ENCODE measurements at places on chromosomes 13 and 19.

- no peak for DNase-seq
Measured at GRCh38 chr13:60398379-60398891, 1.4 kb downstream of the TDRD3 start.

DNA sequence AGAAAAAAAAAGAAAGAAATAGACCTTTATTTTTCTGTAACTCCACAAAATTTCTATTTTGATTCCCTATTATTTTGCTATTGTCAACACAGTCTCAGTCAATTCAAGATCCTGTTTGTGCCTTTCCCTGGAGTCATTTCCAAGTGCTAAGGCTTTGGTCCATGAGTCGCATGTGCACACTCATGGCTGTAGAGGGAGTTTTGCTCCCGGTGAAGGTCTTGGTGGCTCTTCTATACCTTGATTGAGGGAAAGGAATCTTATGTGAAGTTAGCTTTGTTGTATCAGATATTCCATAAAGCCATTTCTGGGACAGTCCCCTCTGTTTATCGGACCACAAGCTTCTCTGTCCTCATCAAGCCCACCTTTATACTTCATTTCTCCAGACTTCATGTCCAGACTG, 58.7 kb upstream of the ALOX5AP start:
- no peak for DNase-seq

- no peak for DNase-seq
Measured at GRCh38 chr13:32791545-32792172, 205.4 kb downstream of the PDS5B start.

GRCh38 chr13:76425935-76426334, 460.3 kb downstream of the KCTD12 start:
- DNase-seq, result no peak

DNA sequence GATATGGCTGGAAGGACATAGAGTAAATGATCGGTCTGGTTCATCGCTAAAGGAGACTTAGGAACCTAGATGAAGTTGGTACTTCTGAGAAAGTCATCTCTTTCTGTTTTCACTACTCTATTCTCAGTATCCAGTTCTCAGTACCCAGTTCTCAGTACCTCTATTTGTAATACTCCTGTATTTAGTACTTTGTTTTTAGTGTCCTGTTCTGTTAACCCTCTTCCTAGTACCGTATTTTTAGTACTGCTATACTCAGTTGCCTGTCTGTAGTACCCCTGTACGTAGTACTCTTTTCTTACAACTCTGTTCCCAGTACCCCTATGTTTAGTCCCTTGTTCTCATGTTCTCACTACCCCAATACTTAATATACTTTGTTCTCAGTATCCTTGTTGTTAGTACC, 1.2 kb downstream of the RFXAP start:
- no peak for DNase-seq

- DNase-seq, result no peak
Measured at GRCh38 chr19:4345342-4346019, 2.1 kb downstream of the MPND start.

DNA sequence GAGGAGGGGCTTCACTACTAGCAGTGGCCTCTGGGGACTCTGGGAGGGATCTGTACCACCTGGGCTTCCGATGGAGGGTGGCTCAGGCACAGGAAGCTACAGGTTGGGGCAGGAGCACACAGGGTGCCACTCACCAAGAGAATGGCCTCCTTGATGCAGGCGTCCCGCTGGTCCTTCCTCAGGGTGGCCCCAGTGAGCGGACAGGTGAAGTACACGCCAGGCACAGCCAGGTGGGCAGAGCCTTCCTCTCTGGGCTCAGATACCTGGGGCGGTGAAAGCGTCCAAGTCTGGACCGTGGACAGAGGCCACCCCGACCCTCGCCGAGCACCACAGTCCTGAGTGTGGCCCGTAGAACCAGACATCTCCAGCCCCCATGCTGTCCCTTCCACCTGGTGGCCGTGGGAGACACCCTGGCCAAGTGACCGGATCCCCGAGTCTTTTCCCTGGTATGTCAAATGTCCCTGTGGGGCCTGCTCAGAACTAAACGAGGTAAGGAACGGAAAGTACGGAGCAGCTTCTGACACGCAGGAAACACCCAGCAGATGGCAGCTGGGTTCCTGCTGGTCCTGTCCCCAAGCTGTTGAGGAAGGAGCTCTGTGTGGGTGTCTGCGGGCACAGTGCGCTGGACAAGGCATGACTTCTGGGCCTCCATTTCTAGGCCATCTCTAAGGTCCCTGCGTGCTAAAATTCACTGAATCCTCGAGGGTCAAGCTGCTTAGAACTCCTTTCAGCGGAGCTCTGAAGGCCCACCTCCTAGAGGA, 5.2 kb downstream of the UBXN6 start:
- no peak for DNase-seq

DNA sequence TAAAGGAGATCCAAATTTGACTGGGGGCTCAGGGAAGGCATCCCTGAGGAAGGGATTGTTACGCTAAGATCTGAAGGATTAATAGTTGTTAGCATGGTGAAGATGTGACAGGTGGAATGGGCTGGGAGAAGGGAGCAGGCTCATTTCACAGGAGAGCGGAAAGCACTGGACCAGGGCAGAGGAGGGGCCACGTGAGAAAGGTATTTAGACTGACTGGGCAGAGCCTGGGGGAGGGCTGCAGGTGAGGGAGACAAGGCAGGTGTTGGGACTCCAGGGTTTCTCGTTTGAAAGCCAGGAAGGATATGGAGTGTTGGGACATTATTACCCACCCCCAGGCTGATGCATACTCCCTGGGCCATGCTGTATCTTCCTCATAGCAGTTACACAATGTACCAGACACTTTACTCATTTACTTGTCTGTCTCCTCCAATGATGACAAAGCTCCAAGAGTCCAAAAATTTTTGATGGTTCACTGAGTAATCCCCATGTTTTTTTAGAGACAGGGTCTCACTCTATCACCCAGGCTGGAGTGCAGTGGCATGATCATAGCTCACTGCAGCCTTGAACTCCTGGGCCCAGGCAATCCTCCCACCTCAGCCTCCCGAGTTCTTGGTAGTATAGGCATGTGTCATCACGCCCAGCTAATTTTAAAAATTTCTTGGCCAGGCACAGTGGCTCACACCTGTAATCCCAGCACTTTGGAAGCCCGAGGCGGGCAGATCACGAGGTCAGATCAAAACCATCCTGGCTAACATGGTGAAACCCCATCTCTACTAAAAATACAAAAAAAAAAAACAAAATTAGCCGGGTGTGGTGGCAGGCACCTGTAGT, 2.3 kb downstream of the TRAPPC6A start:
- no peak for DNase-seq

DNA sequence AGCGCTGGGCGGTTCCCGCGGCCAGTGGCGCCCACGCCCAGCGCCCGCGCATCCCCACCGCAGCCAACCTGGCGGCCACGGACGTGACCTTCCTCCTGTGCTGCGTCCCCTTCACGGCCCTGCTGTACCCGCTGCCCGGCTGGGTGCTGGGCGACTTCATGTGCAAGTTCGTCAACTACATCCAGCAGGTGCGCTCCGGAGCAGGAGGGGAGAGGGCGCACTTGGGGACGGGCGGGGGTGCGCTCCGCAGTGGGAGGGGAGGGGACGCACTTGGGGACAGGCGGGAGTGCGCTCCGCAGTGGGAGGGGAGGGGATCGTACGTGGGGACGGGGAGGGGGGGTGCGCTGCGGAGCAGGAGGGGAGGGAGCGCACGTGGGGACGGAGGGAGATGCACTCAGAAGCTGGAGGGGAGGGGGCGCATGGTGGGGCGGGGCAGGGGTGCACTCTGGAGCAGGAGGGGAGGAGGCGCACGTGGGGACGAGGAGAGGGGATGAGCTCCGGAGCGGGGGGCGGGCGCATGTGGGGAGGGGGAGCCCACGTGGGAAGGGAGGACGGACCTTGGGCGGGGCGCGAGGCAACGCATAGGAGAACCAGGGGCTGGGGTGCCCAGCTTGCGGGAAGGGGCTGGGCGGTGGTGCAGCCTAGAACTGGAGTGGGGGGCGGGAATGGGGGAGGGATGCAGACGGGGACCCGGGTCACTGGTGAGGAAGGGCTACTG, 1.5 kb downstream of the KISS1R start:
- no peak for DNase-seq
